ENCODE measurements at places on chromosomes 4 and X.

DNA sequence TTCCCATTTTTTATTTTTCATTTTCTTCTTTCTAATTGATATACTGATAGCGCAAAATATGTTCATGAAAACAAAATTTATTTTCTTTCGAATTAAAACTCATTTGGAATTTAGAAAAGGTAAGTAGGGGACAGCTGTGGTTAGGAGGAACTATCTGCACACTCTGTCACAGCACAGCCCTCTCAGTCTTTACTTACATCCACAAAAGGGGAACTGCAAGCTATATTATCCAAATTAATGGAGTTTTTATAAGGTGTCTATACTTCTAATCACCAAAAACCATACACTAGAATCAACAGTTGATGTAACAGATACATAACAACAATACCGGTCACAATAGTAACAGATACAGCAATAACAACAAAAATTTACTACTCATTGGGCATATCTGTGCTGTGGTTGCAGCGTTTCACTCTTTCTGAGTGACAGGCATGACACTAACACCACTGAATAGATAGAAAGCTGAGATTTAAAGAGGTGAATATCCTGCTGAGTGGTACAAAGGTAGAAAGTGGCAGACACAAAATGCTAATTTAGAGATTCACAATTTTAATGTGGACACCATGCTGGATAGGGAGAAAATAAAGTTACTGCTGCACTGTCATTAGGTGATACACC, 160.7 kb downstream of the PPP3CA start:
- no peaks in the 10 kb centered on the region for H3K36me3 ChIP-seq
- H3K27me3 ChIP-seq, result no peaks in the 10 kb centered on the region
- H3K4me1 ChIP-seq, result peaks cover 4% of the 10 kb centered on the region
- peak overlapping the region; percentile 6 for H3K27ac ChIP-seq
- no peak overlapping the region for H3K4me3 ChIP-seq
- no peak for DNase-seq

DNA sequence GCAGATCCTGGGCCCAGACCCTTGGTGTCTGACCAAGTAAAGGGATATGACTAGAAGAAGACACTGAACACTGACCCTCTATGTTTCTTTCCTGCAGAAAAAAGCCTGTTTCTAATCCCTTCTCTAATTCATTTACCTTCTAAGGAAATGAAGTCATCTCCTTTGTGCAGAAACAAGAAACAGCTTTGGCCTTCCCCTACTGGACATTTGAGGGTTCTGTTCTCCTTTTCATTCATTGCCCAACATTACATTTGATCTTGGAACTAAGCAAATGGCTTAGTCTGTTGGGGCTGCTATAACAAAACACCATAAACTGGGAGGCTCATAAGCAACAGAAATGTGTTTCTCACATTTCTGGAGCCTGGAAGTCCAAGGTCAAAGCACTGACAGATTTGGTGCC, 20.0 kb downstream of the HCCS start:
- no peaks in the 10 kb centered on the region for H3K4me1 ChIP-seq
- DNase-seq, result no peak
- H3K4me3 ChIP-seq, result no peak overlapping the region

- H3K27me3 ChIP-seq, result peaks cover 35% of the 10 kb centered on the region
- DNase-seq, result no peak
- no peak overlapping the region for H3K4me3 ChIP-seq
- no peaks in the 10 kb centered on the region for H3K36me3 ChIP-seq
- no peak overlapping the region for H3K27ac ChIP-seq
- no peaks in the 10 kb centered on the region for H3K4me1 ChIP-seq
Measured at GRCh38 chrX:136076942-136077341, 70.4 kb upstream of the FHL1 start.

GRCh38 chrX:2658585-2659292, 32.4 kb upstream of the CD99 start:
- no peak for DNase-seq
- H3K36me3 ChIP-seq, result no peaks in the 10 kb centered on the region
- no peaks in the 10 kb centered on the region for H3K27me3 ChIP-seq
- H3K4me3 ChIP-seq, result no peak overlapping the region
- no peaks in the 10 kb centered on the region for H3K4me1 ChIP-seq
- H3K27ac ChIP-seq, result no peak overlapping the region

DNA sequence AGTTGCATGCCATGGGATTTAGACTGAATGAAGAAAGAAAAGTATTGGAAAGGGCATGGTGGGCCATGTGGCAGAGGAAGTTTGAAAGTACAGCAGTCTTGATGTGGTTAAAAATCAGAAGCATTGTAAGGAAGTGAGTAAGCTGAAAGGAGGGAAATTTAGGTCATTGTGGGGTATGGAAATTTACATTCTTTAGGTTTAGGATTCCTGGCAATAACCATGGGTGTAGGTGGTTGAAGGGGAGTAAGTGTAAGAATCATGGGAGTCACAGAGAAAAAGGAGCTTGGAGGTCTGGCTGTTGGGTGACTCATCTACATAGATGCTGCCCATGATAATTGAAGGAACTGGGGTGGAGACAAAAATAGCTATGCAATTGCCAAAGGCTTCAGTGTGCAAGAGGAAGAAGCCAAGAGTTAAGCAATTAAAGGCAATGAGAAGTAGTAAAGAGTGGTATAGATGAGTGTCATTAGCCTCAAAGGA, 243.8 kb upstream of the LDB2 start:
- H3K27ac ChIP-seq, result no peak overlapping the region
- DNase-seq, result no peak
- H3K36me3 ChIP-seq, result no peaks in the 10 kb centered on the region
- no peaks in the 10 kb centered on the region for H3K27me3 ChIP-seq
- H3K4me3 ChIP-seq, result no peak overlapping the region

All from breast epithelium (tissue), 4 donors.